Ammon's horn (tissue), 1 donor: ENCODE measurements at places on chromosomes 2 and 18.

- DNase-seq: no peak
These were observed 39.8 kb downstream of the RHBDD1 start for GRCh38 chr2:226875438-226876225.

DNA sequence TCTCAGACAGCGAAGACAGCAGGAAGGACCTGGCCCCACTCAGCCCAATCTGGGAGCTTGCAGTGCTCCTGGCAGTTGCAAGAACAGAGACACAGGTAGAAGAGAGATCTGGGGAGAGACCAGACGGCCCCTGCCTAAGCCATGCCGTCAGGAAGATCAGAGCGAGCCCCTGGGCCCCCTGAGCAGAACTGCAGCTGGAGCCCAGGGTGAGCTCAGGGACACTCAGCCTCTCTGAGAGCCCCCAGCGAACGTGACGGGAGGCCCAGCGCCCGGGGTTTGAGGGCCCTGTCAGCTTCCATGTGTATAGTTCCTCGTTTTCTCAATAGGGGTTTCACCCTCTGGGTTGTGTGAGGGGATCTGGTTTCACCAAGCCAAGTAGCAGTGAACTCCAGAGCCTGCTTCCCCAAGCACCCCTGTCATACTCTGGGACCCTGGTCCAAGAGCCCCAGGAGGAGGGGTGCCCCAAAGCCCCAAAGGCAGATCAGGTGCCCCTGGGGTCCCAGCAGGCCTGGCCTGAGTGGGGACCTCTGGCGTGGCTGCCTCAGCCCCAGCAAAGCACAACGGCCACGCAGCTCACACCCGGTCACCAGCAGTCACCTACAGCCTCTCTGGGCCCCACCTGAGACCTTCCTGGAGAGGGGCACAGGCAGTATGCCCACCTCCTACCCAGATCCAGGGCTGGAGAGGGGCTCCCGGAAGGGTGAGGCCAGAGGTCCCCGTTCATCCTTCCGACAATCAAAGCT lies 431.3 kb upstream of the MYT1L start:
- no peak for DNase-seq

DNA sequence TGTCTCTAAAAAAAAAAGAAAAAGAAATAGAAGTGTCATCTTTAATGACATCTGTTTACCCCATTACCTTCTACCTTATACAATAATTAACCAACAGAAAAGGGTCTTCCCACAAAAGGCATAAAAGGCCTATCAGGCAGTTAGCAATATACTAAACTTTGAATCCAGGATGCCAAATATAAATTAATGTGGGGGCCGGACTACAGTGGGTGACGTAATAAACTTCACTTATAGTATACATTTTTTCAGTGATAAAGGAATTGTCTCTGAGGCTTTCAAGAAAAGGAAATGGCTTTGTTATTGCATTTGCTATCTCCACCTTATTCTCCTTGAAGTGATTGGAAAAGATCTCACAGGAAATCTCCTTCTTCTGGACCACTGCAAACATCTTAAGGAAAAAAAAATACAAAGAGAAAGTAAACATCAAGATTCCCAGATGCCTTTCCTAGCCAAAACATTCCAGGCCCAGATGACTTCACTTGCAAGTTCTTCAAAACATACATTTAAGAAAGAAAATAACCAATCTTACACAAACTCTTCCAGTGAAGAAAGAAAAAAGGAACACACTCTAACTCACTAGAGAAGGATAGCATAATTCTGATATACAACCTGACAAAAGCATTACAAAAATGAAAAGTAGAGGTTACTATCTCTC lies 126.2 kb upstream of the CAB39 start:
- DNase-seq: no peak

DNA sequence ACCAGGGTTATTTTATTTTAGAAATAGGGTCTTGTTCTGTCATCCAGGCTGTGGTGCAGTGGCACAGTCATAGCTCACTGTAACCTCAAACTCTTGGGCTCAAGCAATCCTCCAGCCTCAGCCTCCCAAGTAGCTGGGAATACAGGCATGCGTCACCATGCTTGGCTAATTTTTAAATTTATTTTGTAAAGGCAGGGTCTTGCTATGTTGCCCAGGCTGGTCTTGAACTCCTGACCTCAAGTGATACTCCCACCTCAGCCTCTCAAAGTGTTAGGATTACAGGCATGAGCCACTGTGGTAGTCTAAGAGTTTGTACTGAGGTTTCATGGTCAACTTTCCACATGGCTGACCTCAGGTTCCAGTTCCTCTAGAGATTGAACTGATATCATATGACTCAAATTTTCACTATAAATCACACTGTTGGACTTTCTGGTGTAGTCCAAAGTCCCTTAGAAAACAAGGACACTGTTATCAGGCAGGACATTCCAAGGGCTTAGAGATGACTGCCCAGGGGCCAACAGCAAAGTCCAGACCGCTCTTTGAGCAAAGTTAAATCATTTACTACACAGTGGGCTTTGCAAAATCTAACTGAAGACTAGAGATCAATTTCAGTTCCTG lies 82.0 kb upstream of the MEX3C start:
- DNase-seq: no peak

- no peak for DNase-seq
These were observed 46.8 kb upstream of the MBOAT2 start for GRCh38 chr2:9050122-9050809.

- DNase-seq: no peak
These were observed 8.3 kb downstream of the RHOB start for GRCh38 chr2:20455076-20455587.

- no peak for DNase-seq
These were observed 403 bp downstream of the PNO1 start for GRCh38 chr2:68158134-68158447.

DNA sequence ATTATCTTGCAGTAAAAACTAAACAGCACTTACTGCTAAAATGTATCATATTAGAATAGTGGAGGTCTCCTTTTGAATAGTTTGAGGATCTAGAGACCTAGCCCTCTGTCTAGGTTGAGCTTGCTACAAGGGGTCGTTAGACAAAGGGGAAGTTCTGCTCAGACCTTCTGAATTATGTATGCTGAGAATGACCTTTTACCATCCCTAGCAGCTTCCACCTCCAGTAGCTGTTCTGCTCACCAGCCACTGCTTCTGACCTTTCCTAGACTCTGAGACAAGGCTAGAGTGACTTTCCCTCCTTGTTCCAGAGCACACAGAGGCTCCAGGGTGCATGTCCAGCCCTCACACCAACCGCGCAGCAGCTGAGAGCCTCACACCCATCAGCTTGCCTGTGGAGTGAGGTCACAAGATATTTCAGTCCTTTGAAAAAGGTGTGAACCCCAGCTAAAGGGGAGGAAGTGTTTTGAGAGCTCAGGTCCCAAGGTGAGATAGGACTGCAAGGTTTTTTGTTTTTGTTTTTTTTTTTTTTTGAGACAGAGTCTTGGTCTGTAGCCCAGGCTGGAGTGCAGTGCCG lies 289.3 kb upstream of the TNP1 start:
- DNase-seq: no peak

DNA sequence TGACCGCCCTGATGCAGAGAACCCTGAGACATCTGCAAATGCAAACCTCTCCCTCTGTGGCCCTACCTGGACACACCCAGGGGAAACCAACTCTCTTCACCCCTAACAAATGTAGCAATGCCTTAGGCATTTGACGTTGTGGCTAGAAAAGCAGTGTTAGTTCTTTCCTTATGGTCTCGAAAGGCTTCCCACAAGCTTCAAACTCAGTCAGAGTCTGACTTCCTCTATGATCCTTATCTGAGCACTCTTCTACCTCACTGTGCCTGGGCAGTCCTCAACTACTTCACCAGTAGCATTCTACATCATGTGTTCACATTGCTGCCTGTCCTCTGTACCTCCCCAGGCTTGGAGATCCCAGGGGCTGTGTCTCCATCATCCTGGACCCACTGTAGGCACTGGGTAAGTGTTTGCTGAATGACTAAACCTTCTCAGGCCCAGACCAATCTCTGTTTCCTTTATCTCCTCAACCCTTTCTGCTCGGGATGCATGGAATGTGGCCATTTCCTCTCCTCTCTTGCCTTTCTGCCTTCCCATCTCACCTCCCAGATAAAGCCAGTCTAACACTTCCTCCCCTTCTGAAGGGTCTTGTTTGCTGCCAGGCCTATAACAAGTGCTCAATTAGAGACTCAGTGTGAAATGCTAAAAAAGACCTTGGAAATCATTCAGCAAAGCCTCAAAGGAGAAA lies 91.7 kb upstream of the ACAA2 start:
- no peak for DNase-seq

GRCh38 chr18:54532962-54533361 lies 58.1 kb upstream of the DYNAP start:
- DNase-seq: no peak

GRCh38 chr2:214310319-214310718 lies 100.5 kb upstream of the VWC2L start:
- no peak for DNase-seq
